ENCODE measurements at places on chromosomes 16 and 17.

- DNase-seq: no peak
These were observed 116.5 kb downstream of the ANKFN1 start for GRCh38 chr17:56269556-56270389.

GRCh38 chr16:79621027-79621426 is 20.5 kb upstream of the MAF start:
- DNase-seq: no peak

DNA sequence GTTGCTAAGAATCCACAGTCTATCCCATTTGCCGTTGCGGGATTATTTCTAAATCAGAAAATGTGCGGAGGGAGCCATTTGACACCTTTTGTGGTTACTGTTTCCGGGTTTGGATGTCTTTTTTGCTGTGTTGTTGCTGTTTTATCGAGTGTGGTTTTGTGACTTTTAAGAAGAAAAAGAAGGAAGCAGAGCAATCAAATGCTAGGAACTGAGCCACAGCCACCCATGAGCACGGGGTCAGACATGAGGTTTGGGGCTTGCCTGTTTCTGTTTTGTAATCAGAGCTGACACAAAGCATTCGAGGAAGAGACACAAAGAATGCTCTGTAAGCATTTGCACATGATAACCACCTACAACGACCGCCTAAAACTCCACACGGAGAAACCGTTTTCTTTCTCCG is 53.1 kb upstream of the CHMP6 start:
- no peak for DNase-seq

GRCh38 chr16:31274831-31275816 is 15.3 kb downstream of the ITGAM start:
- no peak for DNase-seq

- no peak for DNase-seq
These were observed 34.6 kb downstream of the GRIN2C start for GRCh38 chr17:74824961-74825627.

- no peak for DNase-seq
These were observed 1.6 kb upstream of the TLCD2 start for GRCh38 chr17:1711804-1712203.

- DNase-seq: no peak
These were observed 247.1 kb downstream of the UTP18 start for GRCh38 chr17:51507444-51507843.

- DNase-seq: no peak
These were observed 14.1 kb downstream of the TMEM238L start for GRCh38 chr17:10789694-10790271.

- DNase-seq: no peak
These were observed 39.7 kb downstream of the ARHGAP17 start for GRCh38 chr16:24975428-24975889.

- DNase-seq: no peak
These were observed 4.3 kb downstream of the NEUROD2 start for GRCh38 chr17:39603304-39604016.

- no peak for DNase-seq
These were observed 98.7 kb upstream of the ZNF750 start for GRCh38 chr17:82938486-82938872.

DNA sequence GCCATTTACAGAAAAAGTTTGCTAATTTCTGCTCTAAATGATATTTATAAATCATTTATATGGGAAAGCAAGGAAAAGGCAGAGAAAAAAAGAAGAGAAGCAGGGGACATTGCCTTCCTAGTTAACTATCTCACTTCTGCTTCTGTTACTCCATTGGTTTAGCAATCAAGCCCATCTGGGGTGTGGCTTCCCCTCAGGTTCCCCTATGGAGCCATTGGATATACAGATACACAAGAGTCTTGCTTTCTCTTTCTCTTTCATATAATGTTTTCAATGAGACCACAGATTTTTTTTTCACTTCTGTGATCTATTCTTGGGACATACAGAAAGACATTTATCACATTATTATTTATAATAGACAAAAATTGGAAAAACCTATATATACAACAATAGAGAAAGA is 105.6 kb upstream of the TOM1L1 start:
- no peak for DNase-seq

DNA sequence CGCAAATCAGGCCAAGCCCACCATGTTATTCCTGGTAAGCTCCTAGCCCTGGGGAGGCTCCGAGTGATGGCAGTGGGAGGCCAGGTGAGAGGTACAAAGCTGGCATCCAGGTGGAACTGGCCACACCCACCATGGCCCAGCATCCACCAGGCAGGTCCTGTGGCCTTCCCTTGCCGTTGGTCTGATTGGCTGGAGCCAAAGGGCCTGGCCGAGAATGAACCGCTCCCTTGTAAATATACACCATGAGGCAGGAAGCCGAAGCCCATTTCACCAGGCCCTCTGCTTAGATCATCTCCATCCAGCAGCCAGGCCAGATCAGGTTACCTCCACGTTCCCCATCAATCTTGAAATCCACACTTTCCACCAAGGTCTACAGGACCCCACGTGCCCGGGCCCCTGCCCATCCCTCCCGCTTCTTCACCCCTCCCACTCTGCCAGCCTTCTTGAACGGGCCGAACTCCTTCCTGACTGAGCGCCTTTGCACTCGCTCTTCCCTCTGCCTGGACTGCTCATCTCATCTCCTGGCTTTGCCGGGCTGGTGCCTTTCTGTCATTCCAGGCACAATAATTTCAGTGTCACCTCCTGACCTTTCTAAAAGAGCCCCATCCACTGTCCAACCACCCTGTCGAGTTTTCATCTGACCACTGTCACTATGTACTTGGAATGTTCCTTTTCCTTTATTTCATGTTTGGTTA is 5.8 kb downstream of the SOCS1 start:
- no peak for DNase-seq

DNA sequence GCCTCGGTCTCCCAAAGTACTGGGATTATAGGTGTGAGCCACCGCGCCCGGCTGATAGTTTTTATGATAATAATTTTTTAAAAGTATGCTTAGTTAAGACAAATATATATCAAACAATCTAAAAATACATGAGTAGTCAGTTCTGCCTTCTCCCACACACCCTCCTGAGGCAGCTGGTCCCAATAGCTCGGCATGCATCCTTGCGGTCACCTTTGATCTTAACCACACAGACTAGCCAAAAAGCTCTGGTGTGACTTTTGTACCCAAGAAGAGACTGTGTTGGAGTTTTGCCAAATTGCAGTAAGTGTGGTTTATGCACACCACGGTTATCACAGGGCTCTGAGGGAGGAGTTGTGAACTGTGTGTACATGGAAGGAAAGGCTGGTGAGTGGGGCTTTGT is 25.6 kb downstream of the ATP6V0A1 start:
- peak; percentile 55 for DNase-seq

GRCh38 chr16:84690088-84690819 is 9.5 kb upstream of the USP10 start:
- no peak for DNase-seq

DNA sequence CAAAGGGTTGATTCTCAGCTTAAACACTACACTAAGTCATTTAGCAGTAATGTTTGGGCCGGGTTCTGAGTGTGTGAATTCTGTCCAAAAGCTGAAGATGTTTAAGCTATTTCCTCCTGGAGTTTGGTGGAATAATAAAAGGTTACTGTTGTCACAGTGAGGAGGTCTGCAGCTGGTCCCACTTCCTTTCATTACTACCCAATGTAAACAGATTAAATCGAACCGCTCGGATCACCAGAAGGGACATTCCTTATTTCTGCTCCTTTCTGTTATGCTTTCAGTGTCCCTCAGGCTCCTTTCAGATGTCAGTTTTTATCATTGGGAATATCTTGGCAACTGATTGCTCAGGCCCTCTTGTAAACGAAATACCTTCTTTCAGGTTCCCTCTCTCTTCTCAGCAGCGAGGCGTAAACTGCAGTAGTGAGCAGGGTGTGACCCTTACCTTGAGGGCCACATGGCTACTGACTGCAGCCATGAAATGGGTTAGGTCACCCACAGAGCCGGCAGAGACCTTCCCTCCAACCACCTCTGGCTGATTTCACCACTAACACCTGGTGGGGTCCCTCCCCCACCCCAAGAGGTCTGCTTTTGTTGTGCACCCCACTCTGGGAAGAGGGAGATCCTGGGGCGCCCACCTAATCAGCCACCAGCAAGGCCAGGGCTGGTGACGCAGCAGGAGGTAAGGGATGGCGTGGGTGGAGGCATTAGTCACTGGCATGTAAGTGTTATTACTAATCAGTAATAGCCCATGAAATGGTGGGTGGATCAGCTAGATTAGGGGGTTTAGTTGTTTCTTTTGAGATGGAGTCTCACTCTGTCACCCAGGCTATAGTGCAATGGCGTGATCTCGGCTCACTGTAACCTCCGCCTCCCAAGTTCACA is 117.6 kb downstream of the VPS53 start:
- peak; percentile 13 for DNase-seq

- no peak for DNase-seq
These were observed 2.3 kb downstream of the ARSG start for GRCh38 chr17:68293490-68294195.

DNA sequence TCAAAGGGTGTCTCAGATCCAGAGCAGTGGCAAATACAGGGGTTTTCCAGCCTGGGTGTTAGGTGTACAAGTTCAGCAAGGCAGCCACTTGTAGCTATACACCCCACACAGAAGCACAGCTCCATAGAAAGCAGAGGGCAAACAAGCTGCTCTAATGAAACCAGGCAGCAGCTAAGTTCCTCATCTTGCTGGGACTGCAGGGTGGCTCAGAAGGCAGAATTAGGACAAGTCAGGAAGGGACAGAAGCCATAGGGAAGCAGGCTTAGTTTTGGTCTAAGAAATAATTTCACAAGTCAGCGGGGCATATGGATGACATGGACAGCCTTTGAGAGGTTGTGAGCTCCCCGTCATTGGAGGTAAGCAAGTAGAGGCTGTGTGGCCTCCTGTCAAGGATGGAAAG is 23.7 kb downstream of the CNGB1 start:
- no peak for DNase-seq

DNA sequence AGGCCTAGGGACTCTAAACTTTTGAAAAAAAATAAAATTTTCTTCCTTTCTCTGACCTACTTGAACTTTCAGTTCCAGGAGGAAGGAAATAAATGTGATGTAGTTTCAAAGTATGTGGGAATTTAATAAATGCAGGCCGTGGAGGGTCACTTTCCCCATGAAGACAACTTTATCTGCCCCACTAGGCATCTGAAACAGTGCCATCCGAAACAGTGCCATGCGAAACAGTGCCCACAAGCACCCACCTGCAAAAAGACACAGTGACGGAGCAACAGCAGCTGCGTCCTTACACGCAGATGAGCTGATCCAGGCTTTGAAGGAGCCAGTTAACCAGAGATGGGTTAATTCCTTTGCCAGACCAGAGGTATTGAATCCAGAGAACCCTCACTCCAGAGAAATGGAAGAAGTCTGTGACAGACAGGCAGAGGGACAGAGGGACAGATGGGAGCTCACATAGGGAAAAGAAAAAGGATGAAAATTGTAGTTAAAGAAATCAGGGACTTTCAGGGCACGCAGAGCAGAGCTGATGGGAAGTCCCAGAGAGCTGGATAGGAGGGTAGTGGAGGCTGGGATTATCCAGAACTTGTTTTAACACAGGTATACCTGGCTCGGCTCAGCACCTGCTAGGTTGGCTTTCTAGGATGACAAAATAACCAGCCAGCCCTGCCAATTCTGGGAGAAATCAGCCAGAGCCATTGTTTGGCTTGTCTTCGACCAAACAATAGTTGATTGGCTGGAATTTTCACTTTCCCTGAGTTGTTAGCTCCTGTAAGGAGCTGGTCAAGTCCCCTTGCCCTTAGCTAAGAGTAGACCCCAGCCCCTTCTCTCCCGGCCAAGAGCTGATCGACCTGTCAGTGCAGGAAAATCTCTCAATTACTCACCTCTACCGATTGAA is 17.1 kb upstream of the HOXB13 start:
- no peak for DNase-seq

DNA sequence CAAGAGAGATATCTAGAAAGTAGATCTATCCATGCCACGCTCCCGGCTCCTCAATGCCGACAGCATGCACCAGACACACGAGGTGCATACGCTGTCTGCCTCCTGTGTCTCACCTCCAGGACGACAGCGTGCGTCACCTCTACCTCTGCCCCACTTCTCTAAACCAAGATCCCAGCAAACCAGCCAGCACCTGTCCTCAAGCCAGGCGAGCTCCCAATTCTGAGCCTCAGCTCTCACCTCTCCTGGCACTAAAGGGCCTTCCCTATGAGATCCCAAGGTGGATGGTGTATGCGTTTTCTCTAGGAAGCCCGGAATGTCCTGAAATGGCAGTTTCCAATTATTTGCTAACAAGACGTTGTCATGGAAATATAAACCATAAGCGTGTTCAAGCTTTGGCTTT is 36.2 kb upstream of the RCVRN start:
- no peak for DNase-seq

DNA sequence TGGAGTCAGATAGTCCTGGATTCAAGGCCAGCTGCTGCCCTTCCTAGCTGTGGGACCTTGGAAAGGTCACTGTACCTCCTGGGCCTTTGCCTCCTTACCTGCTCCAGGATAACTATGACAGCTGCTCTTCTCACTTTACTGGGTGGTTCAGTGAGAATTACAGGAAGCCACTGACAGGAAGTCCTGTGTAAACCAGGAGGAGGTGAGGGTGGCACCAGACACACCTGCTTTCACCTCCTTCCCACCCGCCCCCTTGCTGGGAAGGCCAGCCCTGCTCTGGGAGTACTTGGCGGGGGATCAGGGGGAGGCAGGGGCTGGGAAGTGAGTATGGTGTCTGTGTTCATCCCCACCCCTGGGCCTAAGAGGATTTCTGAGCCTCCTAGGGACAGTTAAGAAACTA is 42.6 kb downstream of the CPNE2 start:
- DNase-seq: no peak

DNA sequence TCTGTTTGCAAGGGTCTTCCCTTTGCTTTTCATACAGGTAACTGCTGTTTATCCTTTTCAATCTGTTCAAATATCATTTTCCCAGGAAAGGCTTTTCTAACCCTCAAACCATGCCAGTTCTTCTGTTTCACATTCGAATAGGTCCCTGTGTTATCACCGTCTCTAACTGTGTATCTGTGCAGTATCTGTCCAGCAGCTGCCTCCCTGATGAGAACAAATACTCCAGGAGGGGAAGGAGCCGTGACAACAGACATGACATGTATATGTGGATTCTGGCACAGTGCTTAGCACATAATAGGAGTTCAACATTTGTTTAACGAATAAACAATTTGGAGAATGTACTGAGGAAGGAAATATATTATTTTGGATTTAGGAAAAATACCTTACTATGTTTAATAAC is 95.7 kb downstream of the STX8 start:
- no peak for DNase-seq

GRCh38 chr16:62041401-62041800 is 5.2 kb upstream of the CDH8 start:
- DNase-seq: no peak

- DNase-seq: peak; percentile 50
These were observed 624 bp downstream of the G6PC3 start for GRCh38 chr17:44071198-44071520.

- no peak for DNase-seq
These were observed 51.5 kb downstream of the ZFHX3 start for GRCh38 chr16:72996291-72997062.

DNA sequence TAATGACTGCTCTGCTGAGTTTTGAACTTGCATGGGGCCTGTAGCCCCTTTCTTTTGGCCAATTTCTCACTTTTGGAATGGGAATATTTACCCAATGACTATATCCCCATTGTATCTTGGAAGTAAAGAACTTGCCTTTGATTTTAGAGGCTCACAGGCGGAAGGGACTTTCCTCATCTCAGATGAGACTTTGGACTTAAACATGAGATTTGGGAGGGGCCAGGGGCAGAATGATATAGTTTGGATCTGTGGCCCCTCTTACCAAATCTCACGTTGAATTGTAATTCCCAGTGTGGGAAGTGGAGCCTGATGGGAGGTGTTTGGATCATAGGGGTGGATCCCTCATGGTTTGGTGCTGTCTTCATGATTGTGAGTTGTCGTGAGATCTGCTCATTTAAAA is 42.7 kb upstream of the SDK2 start:
- no peak for DNase-seq

Data from stimulated activated CD8-positive, alpha-beta memory T cell treated with anti-CD3 and anti-CD28 coated beads, Interleukin-7, amount 100 ng/mL, for 4 hours (primary cell).